Mesendoderm (in vitro differentiated cells): ENCODE measurements at places on chromosomes 16 and 17.
A peak's percentile ranks its signal among the peaks of the same experiment; 100 is the strongest.

DNA sequence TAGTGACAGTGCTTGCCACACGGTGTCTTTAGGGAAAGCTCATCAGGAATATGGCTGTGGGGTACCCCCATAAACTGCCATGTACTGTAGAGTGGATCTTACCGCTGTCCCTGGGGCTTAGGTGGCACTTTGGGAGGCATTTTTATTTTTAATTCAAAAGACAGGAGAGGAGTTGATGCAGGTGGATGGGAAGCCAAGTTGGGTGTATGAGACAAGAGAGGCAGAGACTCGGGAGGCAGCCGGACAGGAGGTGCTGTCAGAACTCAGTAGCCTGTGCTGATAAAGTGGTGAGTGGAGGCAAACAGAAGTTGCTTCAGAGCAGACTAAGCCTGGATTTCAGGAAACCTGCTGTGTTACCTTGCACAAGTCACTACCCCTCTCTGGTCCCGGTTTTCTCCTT, 185.9 kb downstream of the TMEM132E start:
- H3K36me3 ChIP-seq = no peaks in the 10 kb centered on the region
- no peak overlapping the region for H3K27ac ChIP-seq
- no peak for DNase-seq
- no peaks in the 10 kb centered on the region for H3K27me3 ChIP-seq
- no peak overlapping the region for H3K4me3 ChIP-seq
- H3K4me1 ChIP-seq = no peaks in the 10 kb centered on the region

DNA sequence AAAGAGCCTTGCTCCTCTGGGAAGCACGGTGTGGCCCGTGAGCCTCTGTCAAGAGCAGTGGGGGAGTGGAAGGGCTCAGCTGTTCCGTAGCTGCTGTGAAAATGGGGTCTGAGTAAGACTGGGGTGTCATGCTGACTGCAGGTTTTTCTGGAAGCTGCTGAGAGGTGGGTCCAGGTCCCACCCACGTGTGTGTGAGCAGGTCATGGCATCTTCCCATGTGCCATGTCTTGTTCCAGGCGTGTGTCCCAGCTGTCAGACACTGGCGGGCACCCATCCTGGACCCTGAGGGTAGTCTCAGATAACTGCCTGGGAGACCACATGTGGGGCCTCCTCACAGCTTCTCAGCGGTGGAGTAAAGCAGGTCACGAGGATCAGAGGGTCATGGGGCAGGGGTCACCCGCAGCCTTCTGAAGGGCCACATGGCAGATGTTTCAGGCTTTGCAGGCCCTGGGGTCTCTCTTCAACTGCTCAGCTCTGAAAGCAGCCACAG, 92.9 kb downstream of the NPIPB11 start:
- DNase-seq = no peak
- no peaks in the 10 kb centered on the region for H3K4me1 ChIP-seq
- no peak overlapping the region for H3K27ac ChIP-seq
- no peak overlapping the region for H3K4me3 ChIP-seq
- H3K27me3 ChIP-seq = no peaks in the 10 kb centered on the region
- no peaks in the 10 kb centered on the region for H3K36me3 ChIP-seq

- no peak overlapping the region for H3K27ac ChIP-seq
- peaks cover 31% of the 10 kb centered on the region for H3K4me1 ChIP-seq
- H3K36me3 ChIP-seq = no peaks in the 10 kb centered on the region
- no peak overlapping the region for H3K4me3 ChIP-seq
- DNase-seq = peak; percentile 46
- H3K27me3 ChIP-seq = no peaks in the 10 kb centered on the region
Measured at GRCh38 chr16:58028541-58029070, 3.1 kb downstream of the MMP15 start.

DNA sequence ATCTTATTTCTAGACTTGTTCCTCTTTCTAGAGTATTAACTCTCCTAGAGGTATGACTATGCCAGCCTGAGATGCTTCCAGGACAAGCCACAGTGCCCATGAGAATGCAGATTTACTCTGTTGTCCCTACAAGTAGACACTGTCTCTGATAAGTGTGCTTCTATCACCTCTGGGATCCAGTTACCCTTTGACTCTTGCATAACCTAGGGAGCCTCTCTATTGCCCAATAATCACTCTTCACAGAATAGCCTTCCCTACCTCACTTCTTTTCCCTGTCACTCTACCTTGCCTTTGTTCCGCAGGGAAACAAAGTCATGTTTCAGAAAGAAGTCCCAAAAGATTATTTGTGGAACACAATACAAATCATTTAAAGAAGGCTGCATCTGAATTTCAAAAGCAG, 1.6 kb upstream of the KRT34 start:
- no peaks in the 10 kb centered on the region for H3K4me1 ChIP-seq
- DNase-seq = no peak
- H3K4me3 ChIP-seq = no peak overlapping the region
- H3K27me3 ChIP-seq = no peaks in the 10 kb centered on the region
- no peak overlapping the region for H3K27ac ChIP-seq

GRCh38 chr16:26830428-26831127, 236.1 kb upstream of the C16orf82 start:
- no peaks in the 10 kb centered on the region for H3K36me3 ChIP-seq
- no peak overlapping the region for H3K27ac ChIP-seq
- H3K4me1 ChIP-seq = no peaks in the 10 kb centered on the region
- H3K27me3 ChIP-seq = no peaks in the 10 kb centered on the region
- DNase-seq = peak; percentile 10

DNA sequence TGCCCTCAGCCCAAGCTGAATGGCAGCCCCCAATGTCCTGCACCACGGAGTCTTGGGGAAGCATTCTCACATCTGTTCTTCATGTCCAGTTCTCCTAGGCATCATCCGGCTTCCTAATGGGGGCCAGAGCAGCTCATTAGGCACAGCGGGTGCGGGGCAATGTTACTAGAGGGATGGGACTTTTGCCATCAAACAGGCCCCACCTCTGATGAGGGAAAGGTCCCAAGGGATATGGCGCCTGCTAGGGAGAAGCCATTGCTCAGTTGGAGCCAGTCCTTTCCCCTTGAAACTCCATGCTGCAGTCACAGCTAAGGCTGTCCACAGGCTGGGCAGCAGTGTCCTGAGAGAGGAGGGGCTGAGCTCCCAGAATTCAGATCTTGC, 1.7 kb upstream of the DPH1 start:
- peaks cover 18% of the 10 kb centered on the region for H3K27me3 ChIP-seq
- no peak overlapping the region for H3K4me3 ChIP-seq
- H3K36me3 ChIP-seq = no peaks in the 10 kb centered on the region
- H3K27ac ChIP-seq = no peak overlapping the region
- no peak for DNase-seq

DNA sequence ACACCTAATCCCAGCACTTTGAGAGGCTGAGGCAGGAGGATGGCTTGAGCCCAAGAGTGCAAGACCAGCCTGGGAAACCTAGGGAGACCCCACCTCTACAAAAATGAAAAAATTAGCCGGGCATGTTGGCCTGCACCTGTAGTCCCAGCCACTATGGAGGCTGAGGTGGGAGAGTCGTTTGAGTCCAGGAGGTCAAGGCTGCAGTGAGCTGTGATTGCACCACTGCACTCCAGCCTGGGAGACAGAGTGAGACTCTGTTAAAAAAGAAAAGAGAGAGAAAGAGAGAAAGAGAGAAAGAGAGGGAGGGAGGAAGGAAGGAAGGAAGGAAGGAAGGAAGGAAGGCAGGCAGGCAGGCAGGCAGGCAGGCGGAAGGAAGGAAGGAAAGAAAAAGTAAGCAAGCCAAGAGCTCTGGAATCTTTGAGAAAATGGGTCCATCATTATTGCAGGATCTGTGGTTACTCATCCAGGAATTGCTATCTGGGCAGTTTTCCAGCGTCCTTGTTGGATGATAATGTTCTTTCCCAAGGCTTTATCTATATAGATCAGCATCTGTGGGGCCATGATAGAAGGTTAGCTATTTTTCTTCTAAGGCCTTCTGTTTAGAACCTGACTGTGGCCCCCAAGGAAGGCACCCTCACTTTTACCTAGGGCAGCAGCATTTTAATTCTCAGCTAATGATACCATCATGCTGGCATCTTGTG, 533.2 kb upstream of the CDH5 start:
- DNase-seq = no peak
- no peaks in the 10 kb centered on the region for H3K27me3 ChIP-seq
- no peaks in the 10 kb centered on the region for H3K36me3 ChIP-seq
- no peak overlapping the region for H3K27ac ChIP-seq

GRCh38 chr16:49050607-49051006, 231.0 kb downstream of the CBLN1 start:
- H3K36me3 ChIP-seq = no peaks in the 10 kb centered on the region
- no peak for DNase-seq
- no peak overlapping the region for H3K4me3 ChIP-seq
- no peaks in the 10 kb centered on the region for H3K4me1 ChIP-seq
- H3K27ac ChIP-seq = no peak overlapping the region

- DNase-seq = peak; percentile 76
- no peaks in the 10 kb centered on the region for H3K4me1 ChIP-seq
- H3K27me3 ChIP-seq = no peaks in the 10 kb centered on the region
- H3K27ac ChIP-seq = no peak overlapping the region
- H3K4me3 ChIP-seq = no peak overlapping the region
Measured at GRCh38 chr16:78571898-78572358, 472.5 kb downstream of the WWOX start.

DNA sequence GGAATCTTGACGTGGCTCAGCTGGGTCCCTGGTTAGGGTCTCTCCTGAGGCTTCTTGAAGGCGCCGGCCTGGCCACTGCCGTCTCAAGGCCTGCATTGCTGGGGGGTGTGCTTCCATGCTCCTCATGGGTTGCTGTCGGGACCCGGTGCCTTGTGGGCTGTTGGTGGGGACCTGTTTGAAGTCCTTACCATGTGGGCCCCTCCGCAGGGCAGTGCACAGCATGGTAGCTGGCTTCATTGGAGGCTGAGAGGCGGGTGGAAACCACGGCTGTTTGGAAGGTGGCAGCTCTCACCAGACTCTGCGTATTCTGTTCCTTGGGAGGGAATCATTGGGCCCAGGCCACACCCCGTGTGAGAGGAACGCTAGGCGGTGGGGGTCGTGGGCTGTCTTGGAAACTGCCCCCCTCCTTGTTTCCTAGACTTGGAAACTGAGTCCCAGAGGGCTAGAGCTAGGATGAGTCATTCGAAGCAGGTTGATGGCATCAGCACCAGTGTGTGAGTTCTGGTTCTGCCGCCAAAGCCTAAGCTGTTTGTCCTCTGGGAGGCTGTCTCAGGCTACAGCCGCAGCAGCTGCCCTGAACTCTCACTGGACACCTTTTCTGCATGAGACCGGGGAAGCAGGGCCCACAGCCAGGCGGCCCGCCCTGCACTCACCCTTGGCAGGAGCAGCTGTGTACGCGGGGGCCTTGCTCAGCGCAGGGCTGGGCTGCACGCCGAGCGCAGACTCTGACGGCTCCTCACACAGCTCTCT, 35.2 kb downstream of the ZNF750 start:
- H3K27ac ChIP-seq = no peak overlapping the region
- DNase-seq = no peak
- H3K4me1 ChIP-seq = no peaks in the 10 kb centered on the region
- no peaks in the 10 kb centered on the region for H3K27me3 ChIP-seq

DNA sequence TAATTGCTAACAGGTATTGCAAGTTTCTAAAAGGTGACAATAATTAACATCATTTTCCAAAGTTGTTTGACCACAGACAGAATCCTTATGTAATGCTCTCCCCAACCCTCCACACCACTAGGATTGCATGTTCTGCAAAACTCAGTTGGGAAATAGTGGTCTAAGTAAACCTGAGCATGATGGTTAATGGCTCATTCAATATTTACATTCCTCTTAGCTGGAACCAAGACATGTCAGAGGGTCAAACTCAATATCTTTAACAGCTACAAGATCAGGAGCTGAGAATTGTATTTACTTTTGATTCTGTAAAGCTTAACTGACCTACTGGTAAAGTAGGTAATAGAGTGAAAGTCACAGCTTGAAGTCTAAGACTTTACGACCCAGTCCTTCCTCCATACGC, 10.2 kb downstream of the MFSD6L start:
- DNase-seq = no peak
- no peak overlapping the region for H3K27ac ChIP-seq
- H3K36me3 ChIP-seq = no peaks in the 10 kb centered on the region
- no peaks in the 10 kb centered on the region for H3K27me3 ChIP-seq
- H3K4me3 ChIP-seq = no peak overlapping the region
- H3K4me1 ChIP-seq = no peaks in the 10 kb centered on the region

- H3K36me3 ChIP-seq = no peaks in the 10 kb centered on the region
- no peak overlapping the region for H3K4me3 ChIP-seq
- H3K27me3 ChIP-seq = no peaks in the 10 kb centered on the region
- DNase-seq = peak; percentile 94
- H3K4me1 ChIP-seq = peaks cover 9% of the 10 kb centered on the region
- H3K27ac ChIP-seq = no peak overlapping the region
Measured at GRCh38 chr17:78133971-78134898, 3.7 kb downstream of the TMC8 start.

GRCh38 chr17:82619641-82620040, 28.6 kb downstream of the WDR45B start:
- no peak for DNase-seq
- H3K4me3 ChIP-seq = no peak overlapping the region
- H3K27me3 ChIP-seq = no peaks in the 10 kb centered on the region
- H3K4me1 ChIP-seq = no peaks in the 10 kb centered on the region

- no peak overlapping the region for H3K27ac ChIP-seq
- peak; percentile 38 for DNase-seq
- no peaks in the 10 kb centered on the region for H3K36me3 ChIP-seq
- no peaks in the 10 kb centered on the region for H3K4me1 ChIP-seq
- H3K4me3 ChIP-seq = no peak overlapping the region
Measured at GRCh38 chr16:85055493-85056210, 28.1 kb downstream of the KIAA0513 start.

GRCh38 chr16:64971171-64971570, 150.7 kb downstream of the CDH11 start:
- no peak for DNase-seq
- no peaks in the 10 kb centered on the region for H3K36me3 ChIP-seq
- H3K27ac ChIP-seq = no peak overlapping the region
- H3K4me3 ChIP-seq = no peak overlapping the region
- H3K27me3 ChIP-seq = no peaks in the 10 kb centered on the region

DNA sequence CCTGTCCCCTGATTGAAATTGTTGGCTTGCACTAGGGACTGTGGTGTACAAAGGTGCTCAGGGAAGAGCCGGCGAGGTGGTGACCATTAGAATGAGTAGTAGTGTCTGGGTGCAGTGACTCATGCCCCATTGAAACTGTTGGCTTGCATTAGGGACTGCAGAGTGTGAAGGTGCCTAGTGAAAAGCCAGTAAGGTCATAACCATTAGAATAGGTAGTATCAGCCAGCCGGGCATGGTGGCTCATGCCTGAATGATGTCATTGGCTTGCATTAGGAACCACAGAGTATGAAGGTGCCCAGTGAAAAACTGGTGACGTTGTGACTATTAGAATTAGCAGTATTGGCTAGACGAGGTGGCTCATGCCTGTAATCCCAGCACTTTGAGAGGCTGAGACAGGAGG, 78.9 kb downstream of the ABCC6 start:
- no peak overlapping the region for H3K4me3 ChIP-seq
- peaks cover 7% of the 10 kb centered on the region for H3K36me3 ChIP-seq

DNA sequence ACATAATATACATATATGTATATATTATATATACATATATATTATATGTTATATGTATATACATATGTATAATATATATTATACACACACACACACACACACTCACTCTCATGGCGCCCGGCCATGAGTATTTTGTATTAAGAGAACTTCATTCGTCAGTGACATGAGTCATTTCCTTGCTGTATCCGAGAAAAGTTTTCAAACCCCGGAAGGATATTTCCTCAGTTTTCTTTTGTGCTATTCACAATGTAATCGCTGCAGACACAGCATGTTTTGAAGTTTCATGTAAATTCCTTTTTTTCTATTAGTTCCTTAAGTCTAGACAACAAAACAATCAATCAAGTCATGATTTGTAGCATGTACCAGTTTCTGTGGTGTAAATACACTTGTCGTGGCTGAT, 33.3 kb downstream of the OR1D5 start:
- H3K4me3 ChIP-seq = no peak overlapping the region
- H3K4me1 ChIP-seq = no peaks in the 10 kb centered on the region
- H3K27me3 ChIP-seq = no peaks in the 10 kb centered on the region
- peaks cover 3% of the 10 kb centered on the region for H3K36me3 ChIP-seq
- DNase-seq = no peak
- H3K27ac ChIP-seq = no peak overlapping the region
